ENCODE measurements at places on chromosomes 7 and 10.

GRCh38 chr10:85224366-85224940 is 896.1 kb downstream of the CCSER2 start:
- DNase-seq = no peak

DNA sequence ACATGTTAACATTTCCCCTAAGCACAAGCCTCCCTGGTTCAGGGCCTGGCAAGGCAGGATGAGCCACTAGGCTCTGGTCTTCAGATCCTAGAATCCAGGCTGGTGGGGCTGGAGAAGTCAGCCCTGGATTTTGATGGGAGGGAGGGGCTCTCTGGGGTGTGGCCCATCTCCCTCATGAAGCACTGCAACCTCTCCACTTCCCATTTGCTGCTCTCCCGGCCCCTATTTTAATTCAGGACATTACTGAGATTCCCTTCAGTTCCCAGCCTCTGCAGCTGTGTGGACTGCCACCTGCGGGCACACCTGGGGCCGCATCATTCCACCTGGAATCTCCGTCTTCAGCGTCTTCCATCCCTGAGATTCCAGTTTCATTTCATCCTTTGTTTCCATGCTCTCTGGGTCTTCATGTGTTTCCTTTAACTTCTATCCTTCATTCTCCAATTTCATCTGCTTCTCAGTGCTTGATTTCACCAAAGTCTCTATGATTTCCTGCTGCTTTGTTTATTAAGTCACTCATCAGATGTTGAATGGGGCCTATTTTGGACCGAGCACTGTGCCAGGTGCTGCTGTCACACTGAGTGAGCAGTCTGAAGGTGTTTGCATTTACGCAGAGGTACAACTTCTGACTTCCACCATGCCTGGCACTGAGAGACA is 253.6 kb downstream of the WDR37 start:
- DNase-seq = no peak

- no peak for DNase-seq
Measured at GRCh38 chr10:104277785-104278184, 8.8 kb downstream of the GSTO2 start.

DNA sequence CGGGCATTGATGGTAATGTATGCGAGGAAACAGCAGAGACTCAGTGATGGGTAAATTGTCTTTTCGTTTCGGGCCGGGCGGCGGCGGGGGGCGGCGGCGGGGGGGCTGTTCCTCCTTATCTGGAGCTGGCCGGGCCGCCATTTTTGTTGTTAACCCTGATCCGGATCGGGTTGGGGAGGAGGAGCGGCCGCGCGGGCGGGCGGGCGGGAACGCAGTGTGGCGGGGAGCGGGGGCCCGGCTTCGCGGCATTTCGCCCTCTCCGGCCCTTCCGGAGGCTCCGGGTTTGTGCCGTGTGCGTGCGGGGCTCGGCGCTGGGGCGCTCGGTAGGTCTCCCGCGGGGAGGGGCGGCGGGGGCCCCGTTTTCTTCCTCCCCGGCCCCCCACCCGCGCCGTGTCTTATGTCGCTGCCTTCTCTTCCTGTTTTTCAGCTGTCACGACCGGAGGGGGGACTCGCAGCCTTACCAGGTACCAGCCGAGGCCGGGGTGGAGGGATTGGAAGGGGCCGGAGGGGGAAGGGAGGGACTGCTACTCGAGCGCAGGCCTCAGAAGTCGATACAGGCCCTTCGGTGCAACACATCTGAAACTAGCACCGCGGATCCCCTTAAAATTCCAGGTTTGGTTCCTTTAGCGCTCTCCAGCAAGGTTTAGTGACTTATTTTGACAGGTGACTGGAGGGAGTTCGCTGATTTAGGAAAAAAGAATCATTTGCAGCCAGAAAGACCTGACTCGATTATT is 820 bp downstream of the WAC start:
- peak; percentile 34 for DNase-seq

- no peak for DNase-seq
Measured at GRCh38 chr7:106421181-106421762, 136.5 kb upstream of the NAMPT start.

DNA sequence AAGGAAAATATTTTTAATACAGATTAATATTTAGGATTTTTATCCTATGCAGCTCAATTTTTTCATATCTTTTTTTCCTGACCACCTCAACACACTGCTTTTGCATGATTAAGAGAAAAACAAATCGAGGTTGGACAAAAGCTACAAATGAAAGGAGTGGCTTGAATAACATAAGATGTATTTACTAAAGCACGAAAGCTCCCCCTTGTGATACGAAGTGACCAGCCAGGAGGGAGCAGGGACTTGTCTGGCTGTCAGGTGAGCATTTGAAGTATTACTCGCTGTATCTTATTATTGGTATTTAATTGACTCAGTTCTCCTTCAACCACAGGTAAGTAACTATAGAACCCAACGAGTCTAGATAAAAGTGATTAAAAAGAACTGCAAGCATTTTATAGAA is 265.2 kb upstream of the PHF14 start:
- no peak for DNase-seq

All from stimulated activated CD8-positive, alpha-beta memory T cell treated with anti-CD3 and anti-CD28 coated beads, Interleukin-2, amount 100 ng/mL, for 1 hour (primary cell).